ENCODE measurements at places on chromosomes 3 and 15.

- DNase-seq = no peak
These were observed 96.0 kb upstream of the CCDC80 start for GRCh38 chr3:112736805-112737566.

DNA sequence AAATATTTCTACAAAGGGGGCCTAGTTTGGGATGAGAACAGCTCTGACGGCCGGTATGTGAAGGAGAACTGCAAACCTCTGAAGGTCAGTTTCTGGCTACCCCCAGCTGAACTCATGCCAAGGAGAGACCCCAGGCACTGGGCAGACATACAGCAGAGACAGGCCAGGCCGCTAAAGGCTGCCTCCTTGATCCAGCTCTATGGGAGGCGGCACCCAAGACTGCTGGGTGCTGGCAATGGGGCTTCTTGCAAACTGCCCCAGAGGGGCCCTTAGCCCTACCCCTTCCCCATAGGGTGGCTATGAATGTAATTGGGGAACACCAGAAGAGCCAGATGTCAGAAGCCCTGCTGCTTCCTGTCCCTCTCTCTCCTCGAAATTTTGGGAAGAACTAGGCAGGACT, 13.3 kb downstream of the CLK3 start:
- DNase-seq = no peak

GRCh38 chr3:47407896-47408838, 27.3 kb downstream of the PTPN23 start:
- no peak for DNase-seq

- no peak for DNase-seq
These were observed 3.9 kb upstream of the GRAMD2A start for GRCh38 chr15:72201391-72201921.

DNA sequence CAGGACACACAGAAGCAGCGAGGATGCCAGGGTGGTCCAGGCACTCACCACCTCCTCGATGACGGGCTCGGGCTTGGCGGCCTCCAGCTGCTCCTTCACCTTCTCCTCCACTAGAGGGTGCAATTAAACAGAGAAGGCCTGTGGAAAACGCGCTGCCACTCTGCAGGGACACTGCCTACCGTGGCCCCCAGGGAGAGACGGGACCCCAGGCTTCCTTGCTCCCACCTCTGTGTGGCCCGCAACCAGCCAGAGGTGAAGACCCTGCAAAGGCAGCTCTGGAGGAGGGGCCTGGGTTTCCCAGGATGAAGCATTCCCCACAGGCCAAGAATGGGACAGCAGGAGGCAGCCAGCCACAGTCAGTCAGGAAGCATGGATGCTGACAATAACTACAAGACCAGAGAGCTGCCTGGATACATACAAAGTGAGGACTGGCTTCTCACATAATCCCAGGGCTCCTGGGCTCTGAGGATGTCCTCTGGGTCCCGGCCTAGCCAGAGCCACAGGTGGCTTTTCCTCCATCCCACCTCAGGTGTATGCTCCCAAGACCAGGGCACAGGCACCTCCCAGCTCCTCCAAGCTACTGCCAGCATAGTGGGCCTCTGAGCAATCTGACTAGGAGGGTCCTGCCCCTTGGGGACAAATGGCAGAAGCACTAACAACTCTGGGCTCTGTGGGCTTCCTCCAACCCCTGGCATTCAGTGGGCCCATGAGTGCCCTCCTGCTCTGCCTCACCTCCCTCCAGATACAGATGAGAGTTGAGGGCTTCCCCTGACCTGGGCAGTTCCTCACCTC, 46.2 kb downstream of the PTH1R start:
- no peak for DNase-seq

- DNase-seq = no peak
These were observed 231.2 kb downstream of the CACNA2D3 start for GRCh38 chr3:54353546-54353945.

DNA sequence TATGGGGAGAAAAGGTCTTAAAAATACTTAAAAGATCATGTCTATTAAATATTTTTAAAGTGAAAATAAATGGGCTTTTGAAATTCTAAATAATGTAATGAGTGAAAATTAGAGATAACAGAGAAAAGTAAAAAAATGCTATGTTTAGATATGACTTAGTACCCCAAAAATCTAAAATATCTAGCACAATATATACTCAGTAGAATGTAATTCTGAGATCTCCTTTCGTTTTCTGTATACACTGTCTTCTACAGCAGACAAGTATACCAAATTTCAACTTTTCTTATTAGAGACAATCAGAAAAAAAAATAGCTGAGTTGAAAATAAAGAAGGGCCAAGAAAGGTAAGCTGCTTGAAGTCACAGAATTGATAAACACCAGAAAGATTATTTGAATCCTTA, 140.8 kb downstream of the ADAM10 start:
- DNase-seq = no peak

- DNase-seq = no peak
These were observed 293.4 kb upstream of the MME start for GRCh38 chr3:154786724-154787123.

DNA sequence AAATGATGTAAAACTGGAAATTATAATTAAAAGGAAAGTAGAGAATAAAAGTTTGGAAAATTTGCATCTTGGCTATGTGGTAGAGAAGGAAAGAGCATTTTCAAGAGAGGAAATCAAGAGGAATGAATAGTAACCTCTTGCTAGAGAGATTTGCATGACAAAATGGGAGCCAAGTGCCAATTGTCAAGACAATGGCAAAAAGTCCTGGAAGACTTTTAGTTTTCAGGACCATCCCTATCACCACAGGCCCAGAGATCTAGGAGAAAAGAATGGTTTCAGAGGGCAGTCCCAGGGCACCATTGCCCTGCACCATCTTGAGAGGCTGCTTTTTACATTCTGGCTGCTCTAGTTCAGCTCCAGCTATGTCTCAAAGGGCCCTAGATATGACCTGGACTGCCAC, 1427.6 kb downstream of the ZPLD1 start:
- DNase-seq = no peak

- DNase-seq = no peak
These were observed 150.7 kb downstream of the TMCO5A start for GRCh38 chr15:38085114-38085513.

- DNase-seq = no peak
These were observed 1.7 kb downstream of the HEG1 start for GRCh38 chr3:125054062-125054448.

DNA sequence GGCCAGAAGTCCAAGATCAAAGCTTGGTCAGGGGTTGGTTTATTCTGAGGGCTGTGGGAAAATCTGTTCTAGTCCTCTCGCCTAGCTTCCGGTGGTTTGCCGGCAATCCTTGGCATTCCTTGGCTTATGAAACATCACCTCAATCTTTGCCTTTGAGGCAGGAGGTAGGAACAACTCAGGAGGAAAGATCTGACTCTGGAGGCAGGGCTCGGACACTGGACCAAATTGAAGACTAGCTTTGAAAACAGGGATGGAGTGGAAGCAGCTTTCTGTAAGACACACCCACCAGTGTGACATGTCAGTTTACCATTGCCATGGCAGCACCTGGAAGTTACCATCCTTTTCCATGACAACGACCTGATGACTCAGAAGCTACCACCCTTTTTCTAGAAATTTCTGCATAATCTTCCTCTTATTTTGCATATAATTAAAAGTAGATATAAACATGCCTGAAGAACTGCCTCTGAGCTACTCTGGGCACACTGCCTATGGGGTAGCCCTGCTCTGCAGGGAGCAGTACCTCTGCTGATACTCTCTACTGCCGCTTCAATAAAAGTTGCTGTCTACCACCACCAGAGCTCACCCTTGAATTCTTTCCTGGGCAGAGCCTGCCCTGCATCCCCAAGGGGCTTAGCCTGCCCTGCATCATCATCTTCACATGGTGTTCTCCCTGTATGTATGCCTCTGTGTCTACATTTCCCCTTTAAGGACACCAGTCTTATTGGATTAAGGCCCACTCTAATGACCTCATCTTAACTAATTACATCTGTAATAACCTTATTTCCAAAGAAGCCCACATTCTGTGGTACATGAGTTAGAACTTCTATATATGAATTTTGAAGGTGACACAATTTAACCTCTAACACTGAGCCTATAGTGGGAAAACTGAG, 38.3 kb upstream of the TM4SF4 start:
- DNase-seq = no peak

DNA sequence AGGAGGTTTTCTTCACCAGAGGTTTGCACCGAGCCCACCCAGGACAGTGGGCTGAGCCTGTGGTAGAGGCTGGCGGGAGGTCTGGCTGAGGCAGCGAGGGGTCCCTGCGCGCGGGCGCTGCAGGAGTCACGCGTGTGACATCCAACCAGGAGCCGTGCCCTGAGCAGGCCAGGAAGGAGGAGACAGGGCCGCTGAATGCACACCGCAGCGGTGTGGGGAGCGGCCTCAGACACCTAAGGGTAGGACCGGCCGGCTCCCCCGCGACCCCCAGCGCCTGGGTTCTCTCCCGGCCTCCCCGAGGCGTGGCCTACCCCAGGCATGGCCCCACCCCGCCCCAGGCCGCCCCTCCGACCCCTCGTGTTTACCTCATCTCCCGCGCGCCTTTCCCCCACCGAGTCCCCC, 412 bp downstream of the SLC41A3 start:
- DNase-seq = no peak

- DNase-seq = no peak
These were observed 532.0 kb upstream of the GBE1 start for GRCh38 chr3:82293435-82293834.

- no peak for DNase-seq
These were observed 317.4 kb upstream of the UBE2E2 start for GRCh38 chr3:22885574-22886341.

DNA sequence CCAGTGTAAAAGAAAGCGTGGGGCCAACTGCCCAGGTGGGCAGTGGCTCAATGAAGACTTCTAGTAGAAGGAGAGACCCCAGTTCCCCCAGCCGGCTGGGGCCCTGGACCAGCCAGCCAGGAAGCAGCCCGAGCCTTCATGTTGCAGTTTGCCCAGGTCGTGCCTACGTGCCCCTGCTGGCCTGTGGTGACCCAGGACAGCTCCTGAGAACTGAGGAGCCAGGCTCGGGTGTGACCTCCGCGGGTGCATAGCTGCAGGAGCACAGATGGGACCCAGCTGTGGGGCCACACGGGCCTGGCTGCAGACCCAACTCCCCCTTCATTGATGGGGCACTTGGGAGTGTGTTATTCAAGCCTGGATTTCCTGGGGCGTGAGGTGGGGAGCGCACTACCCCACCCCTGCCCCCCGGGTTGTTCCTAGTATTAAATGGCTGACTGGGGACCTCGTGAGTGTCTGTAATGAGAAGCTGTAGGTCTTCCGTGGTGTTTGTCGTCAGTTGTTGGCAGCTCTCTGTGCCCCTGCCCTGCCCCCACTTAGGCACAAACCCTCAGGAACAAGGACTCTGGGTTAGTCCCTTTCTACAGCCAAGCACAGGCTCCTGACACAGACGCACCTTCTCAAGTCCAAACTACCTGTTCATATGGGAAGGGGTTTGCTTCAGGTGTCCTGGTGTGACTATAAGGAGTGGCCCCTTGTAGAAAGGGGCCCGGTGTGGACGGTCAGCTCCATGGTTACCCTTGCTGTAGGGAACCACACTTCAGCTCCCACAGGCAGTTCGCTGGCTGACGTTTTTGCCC, 39.1 kb downstream of the IDH2 start:
- DNase-seq = no peak

GRCh38 chr3:152258448-152259393, 10.0 kb upstream of the MBNL1 start:
- no peak for DNase-seq

DNA sequence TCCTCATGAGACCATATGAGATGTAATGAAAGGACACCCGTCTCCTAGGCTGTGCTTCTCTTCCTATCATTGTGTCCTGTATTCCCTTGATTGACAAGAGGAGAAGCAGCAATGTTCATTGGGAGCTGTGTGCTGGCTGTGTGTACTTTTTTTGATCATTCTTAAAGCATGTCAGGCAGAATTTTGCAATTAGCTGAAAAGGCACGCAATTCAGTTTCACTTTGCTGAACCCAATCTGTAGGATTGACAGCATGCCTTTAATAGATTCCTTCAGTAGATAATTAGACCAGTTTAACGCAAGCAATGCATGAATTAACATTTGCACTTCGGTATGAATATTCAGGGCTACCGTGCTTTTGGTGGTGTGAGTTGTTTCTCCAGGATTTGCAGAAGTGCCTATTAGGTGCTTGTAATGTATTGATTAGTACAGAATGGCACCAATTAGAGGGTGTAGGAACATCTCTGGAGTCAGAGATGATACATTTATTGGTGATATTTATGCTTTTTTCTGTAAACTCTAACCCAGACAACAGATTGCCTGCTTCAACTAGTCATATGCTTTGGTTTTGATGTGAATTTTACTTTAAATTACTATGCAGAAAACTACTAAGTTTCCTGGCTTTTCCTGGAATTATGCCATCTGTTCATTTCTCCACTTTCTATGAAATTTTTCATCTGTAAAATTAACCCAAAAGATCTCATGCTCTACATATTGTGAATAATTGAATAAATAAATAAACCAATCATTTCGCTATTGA, 114.3 kb downstream of the NSUN3 start:
- no peak for DNase-seq

- DNase-seq = no peak
These were observed 619.5 kb upstream of the TBL1XR1 start for GRCh38 chr3:177816667-177817208.

DNA sequence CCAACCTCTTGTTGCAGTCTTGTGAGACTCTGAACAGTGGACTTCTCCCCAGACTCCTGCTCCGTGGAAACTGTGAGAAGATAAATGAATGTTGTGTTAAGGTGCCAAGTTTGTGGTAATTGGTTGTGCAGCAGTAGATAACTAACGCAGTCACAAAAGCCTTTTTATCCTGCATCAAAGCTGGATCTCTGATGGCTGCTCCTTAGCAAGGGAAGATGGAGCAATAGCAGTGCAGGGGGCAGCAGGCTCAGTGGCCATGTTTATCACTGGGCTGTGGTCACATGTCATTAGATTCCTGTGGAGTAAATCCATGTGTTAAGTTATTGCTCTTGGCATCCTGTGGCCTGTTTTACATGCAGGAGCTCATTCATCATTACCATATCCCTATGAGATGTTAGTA, 13.5 kb downstream of the CMTM7 start:
- no peak for DNase-seq

- no peak for DNase-seq
These were observed 75.6 kb downstream of the VPS8 start for GRCh38 chr3:184887574-184887973.

DNA sequence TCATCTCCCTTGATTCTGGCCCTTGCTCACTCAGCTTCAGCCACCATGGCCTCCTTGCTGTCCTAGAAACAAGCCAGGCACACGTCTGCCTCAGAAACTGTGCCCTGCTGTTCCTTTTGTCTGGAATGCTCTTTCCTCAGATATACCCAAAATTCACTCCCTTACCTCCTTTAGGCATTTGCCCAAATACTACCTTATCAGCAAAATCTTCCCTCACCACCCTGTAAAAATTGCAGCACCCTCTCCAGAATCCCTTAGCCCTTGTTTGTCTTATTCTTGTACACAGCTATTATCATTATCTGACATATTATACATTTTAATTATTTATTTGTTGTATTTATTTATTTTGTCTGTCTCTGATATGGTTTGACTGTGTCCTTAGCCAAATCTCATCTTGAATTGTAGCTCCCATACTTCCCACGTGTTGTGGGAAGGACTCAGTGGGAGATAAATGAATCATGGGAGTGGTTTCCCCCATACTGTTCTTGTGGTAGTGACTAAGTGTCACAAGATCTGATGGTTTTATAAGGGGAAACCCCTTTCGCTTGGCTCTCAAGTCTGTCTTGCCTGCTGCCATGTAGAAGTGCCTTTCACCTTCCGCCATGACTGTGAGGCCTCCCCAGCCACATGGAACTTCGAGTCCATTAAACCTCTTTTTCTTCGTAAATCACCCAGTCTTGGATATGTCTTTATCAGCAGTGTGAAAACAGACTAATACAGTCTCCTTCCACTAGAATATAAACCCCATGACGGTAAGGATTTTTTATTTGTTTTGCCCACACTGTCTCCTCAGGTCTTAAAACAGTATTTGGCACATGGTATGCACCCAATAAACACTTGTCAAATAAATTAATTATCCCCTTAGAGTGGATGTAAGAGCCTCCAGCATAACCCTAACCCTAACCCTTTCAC, 60.0 kb upstream of the STT3B start:
- DNase-seq = no peak

Measured in NCI-H187 (cell line).